ENCODE measurements at places on chromosomes 7 and 10. TPM values are rescaled to one million over a fixed set of nuclear protein-coding genes. Genes with fewer than 3 reads are reported as not detected.

EFCAB10 gene
- not detected for total RNA-seq

SCIN gene
- 0.99 TPM for total RNA-seq

HOXA3 gene
- 4.9 TPM for total RNA-seq

ANK3 gene
- 78.0 TPM for total RNA-seq

ERVW-1 gene
- 0.20 TPM for total RNA-seq

AKR1C8 gene
- 1.5 TPM for total RNA-seq

UNCX gene
- total RNA-seq = not detected

GPR37 gene
- total RNA-seq = 4.3 TPM

ZC3HAV1L gene
- 22.2 TPM for total RNA-seq

TUBAL3 gene
- total RNA-seq = 0.20 TPM

SSMEM1 gene
- total RNA-seq = not detected

HOGA1 gene
- 0.99 TPM for total RNA-seq

POU6F2 gene
- total RNA-seq = 0.20 TPM

TWNK gene
- 4.1 TPM for total RNA-seq

BHLHA15 gene
- total RNA-seq = 0.49 TPM

HPS6 gene
- total RNA-seq = 9.0 TPM

LRRD1 gene
- total RNA-seq = 0.30 TPM

CALHM3 gene
- total RNA-seq = not detected

UCMA gene
- total RNA-seq = not detected

KNDC1 gene
- total RNA-seq = 1.1 TPM

HHEX gene
- total RNA-seq = 3.9 TPM

PWWP2B gene
- 10.6 TPM for total RNA-seq

KCND2 gene
- total RNA-seq = 0.79 TPM

OGDHL gene
- 0.89 TPM for total RNA-seq

C10orf67 gene
- total RNA-seq = 0.30 TPM
